ENCODE measurements at places on chromosomes 1 and 21.

GRCh38 chr1:171343727-171344472 is 29.9 kb downstream of the FMO4 start:
- DNase-seq, result no peak

- DNase-seq, result no peak
Measured at GRCh38 chr1:59361766-59362165, 64.9 kb downstream of the FGGY start.

DNA sequence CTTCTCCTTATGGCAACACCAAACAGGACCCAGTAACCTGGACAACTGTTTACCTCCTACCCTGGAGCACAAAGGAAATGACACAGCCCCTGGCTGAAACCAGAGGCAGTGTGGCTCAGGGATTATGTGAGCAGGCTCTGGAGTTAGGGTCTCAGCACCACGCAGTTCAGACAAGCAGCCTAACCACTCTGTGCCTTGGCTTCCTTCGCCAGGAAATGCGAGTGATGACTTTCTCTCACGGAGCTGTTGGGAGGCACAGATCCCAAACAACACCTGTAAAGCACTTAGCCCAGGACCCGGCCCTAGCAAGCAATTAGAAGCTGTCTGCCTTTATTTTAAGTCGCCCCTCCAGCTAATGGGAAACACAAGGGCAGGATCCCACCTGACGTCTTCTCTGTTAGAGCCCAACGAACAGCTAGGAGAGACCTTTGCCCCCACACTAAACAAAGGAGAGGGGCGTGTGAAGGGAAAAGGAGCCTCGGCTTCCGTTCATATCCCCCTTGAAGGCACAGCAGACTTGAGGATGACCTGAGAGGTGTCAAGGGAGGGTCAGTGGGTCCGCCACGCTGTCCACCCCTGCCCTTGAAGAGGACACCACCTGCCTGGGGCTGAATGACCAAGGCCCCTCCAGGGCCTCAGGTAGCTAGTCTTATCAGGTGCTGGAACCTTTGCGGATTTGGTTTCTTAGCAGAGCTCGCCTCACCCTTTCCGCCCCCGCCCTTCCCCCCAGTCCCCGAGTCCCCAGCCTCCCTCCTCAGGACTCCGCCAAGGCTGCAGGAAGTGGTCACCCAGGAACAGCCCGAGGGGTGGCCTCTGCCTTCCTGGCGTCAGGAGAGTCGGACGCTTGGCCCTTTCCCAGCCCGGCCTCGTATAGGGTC is 860 bp downstream of the TMEM63A start:
- DNase-seq, result peak; percentile 72

- peak; percentile 82 for DNase-seq
Measured at GRCh38 chr1:227729881-227730629, 5.0 kb downstream of the JMJD4 start.

DNA sequence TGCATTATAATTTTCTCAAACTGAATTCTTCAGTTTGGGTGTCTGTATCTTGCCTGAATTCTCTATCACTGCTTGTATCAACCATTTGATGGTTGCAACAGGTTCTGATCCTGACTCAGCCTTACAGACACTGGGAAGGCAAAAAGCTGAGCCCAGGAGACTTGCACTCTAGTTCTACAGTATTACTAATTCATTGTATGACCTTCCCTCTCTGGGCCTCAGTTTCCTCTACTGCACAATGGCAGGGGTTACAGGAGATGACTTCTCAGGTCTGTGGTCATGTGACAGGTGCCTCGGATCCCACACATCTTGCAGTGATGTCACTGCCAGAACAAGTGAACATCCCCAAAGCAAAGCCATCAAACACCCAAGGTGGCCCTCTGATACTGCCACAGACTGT is 38.7 kb downstream of the RRAGC start:
- DNase-seq, result no peak

All from hematopoietic multipotent progenitor cell treated with erythropoietin and hydrocortisone succinate and interleukin-3 and kit ligand, for 6 days (in vitro differentiated cells).